ENCODE measurements at places on chromosomes 13 and 19.

- DNase-seq, result no peak
Measured at GRCh38 chr19:44988273-44988672, 13.0 kb upstream of the RELB start.

- DNase-seq, result peak; percentile 60
Measured at GRCh38 chr19:49357186-49357585, 5.0 kb downstream of the TEAD2 start.

DNA sequence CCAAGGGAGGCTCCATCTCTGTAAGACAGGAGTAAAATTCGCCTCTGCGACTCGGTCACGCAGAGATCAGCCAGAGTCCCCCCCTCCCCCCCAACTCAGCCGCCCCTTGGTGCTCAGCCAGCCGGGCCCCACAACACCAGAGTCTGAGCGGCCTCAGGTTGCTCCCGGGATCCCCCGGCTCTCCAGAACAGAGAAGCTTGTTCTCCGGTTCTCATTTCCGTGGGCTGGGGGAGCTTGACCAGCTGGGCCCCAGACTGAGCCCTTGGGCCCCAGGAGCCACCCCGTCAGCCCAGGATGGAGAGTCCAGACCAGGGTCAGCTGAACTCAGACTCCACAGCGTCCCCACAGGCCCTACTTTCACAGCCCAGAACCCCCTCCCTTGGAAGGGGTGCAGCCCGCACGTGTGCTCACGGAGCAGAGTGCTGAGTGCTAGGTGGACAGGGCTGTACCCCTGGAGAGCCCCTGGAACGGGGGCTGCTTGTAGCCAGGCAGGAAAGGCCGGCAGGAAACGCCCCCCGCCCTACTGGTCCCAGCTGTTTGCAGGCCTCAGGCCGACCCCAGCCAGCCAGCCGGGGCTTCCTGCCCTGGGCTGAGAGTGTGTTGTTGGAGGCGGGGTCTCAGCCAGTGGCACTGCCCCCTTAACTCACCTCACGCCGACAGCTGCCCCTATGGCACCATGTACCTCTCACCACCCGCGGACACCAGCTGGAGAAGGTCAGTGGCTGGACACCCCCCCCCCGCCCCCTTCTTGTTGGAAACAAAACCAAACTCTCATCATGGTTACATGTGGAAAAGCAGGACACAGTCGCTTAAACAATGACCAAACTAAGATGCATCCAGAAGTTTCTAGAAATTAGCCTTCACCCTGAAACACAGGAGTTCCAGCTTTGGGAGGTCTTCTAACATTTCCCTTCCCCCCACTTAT lies 44.4 kb downstream of the COMP start:
- DNase-seq, result no peak

- DNase-seq, result no peak
Measured at GRCh38 chr13:34588362-34588761, 353.7 kb upstream of the NBEA start.

DNA sequence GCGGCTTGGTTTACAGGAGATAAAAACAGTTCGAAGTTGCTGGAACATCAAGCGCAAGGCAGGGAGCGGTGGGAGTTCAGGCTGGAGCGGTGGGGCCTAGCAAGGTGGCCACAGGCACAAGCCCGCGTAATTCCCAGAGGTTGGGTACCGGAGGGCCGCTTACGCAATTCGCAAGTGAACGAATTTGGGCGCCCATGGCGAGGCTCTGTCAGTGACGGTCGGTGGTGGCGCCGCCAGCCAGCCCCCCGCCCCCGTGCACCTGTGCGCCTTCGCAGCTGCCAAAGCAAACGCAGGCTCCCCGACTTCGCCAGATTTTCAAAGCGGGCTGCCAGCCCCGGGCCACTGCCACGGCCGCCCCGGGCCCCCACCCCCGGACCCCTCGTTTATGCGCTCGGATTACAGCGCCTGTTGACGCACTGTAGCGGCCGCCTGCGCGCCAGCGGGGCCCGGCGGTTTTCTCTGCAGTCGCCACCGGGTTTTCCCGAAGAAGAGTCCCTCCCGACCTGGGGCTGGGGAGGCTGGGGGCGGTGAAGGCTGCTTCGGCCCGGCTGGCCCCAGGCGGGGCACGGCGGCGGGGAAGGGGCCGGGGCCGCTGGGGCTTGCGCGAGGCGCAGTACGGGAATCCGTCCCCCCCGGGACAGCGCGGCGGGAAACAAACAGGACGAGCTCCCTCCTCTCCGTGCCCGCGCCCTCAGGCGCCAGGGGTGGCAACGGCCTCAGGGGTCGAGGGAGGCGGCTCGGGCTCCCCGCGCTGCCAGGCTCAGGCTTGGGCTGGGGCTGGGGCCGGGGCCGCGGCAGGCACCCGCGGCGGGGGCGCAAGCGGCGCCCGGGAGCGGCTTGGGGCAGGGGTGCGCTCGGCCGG lies 709 bp downstream of the N4BP2L1 start:
- DNase-seq, result peak; percentile 79

- no peak for DNase-seq
Measured at GRCh38 chr19:19606021-19606420, 12.5 kb downstream of the PBX4 start.

- DNase-seq, result no peak
Measured at GRCh38 chr13:113187263-113187669, 21.2 kb downstream of the PCID2 start.

GRCh38 chr13:24086642-24087041 lies 73.9 kb upstream of the SPATA13 start:
- no peak for DNase-seq

DNA sequence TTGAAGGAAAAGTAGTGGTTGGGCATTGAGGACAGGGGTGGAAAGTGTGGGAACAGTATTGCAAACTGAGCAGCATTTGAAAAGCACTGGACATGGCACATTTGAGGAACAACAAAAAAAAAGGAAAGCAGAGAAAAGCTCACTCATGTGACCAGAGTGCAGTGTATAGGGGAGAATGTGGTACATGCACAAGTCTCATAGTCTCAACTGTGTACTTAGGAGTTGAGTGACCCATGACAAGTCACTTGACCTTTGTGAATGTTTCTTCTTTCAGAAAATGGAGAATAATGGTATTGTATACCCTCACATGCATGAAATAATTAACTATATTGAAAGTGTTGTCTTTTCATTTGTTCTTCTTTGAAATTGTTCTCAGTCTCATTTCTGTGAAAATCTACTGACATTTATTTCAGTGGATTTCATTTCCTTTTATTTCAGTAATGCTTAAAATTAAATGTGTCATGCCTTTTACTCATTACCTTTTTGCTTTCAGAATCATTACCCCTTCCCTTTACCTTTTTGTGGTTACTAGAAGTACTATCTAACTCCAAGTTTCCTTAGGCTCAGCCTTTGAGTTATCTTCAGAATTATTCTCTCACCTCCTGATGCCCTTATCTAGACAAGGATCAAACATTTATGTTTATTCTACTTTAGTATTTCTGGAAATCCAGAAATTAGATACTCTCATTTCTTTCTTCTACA lies 79.1 kb upstream of the MLNR start:
- DNase-seq, result no peak

DNA sequence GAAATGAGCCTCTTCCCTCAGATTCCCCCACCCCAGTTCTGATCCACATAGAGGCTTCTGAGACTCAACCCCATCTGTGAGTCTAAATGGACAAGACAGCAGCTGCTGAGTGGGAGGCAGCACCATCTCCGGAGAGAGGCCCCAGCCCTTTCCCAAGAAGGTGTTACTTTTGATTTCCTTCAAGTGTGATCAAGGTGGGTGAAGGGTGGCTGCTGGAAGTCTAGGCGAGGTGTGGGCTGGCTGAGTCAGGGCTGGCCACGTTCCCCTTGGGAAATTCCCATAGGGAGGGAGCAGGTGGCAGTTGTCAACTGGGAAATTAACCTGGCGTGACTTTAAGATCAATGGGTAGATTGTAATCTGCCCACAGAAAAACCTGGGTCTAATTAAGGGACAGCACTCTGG lies 148.0 kb downstream of the FOXO1 start:
- DNase-seq, result no peak

- DNase-seq, result no peak
Measured at GRCh38 chr13:72403396-72404010, 323.9 kb downstream of the MZT1 start.

DNA sequence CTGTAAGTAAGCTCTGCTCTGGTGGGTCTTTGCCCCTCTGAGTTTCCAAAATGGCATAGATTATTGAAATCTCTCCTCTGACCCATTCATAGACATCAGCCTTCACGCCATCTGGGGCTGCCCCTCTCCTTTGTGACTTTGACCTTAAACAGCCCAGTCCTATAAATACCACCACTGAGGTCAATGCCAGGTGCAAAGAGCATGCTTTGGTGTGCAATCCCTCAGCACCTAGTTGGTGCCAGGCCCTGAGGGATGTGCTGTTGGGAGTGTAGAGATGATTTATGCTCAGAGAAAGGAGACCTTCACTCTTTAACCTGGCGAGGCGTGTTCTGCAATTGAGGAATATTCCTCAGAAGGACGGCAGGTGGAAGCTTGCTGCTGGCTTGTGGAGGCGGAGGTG lies 121.7 kb upstream of the TSHZ3 start:
- DNase-seq, result no peak

DNA sequence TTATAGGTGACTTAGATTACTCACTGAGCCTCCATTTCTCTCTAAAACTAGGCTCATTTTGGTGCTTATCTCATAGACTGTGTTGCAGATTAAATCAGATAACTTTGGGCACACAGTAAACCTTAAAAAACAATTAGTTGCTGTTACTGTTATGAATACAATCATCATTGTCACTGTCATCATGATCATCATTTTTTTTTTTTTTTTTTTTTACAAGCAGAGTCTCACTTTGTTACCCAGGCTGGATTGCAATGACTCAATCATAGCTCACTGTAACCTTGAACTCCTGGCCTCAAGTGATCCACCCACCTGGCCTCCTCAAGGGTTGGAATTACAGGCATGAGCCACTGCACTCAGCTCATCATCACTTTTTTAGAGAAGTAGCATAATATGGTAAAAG lies 60.0 kb downstream of the VWA8 start:
- no peak for DNase-seq

- no peak for DNase-seq
Measured at GRCh38 chr13:80802946-80803345, 462.0 kb upstream of the SPRY2 start.

GRCh38 chr13:49649244-49649962 lies 21.1 kb downstream of the ARL11 start:
- DNase-seq, result no peak

DNA sequence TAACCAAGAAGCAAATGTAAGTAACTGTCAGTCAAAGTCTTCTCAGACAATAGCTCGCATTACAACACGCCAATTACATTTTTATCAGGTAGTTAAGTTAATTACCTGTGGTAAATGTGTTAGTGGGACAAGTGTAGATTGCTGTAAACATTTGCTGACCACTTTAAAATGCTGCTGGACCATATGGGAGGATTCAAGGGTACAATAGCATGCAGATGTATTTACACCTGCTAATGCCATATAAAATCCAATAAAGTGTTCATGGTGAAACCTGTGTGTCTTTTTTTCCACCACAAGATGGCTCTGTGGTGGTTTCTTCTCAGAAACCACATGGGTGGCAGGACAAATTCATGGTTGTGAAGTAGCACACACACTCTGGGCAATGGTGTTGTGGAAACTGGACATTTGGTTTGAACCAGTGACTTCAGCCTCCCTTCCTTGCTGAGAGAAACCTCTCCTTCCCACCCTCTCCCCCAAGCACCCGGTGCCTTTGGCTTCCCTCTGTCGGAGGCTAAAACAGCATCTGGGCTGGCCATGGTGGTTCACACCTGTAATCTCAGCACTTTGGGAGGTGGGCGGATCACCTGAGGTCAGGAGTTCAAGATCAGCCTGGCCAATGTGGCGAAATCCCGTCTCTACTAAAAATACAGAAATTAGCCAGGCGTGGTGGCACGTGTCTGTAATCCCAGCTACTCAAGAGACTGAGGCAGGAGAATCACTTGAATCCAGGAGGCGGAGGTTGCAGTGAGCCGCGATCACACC lies 18.1 kb upstream of the GTF3A start:
- DNase-seq, result peak; percentile 73

GRCh38 chr19:46571495-46571894 lies 29.6 kb upstream of the CALM3 start:
- peak; percentile 56 for DNase-seq

DNA sequence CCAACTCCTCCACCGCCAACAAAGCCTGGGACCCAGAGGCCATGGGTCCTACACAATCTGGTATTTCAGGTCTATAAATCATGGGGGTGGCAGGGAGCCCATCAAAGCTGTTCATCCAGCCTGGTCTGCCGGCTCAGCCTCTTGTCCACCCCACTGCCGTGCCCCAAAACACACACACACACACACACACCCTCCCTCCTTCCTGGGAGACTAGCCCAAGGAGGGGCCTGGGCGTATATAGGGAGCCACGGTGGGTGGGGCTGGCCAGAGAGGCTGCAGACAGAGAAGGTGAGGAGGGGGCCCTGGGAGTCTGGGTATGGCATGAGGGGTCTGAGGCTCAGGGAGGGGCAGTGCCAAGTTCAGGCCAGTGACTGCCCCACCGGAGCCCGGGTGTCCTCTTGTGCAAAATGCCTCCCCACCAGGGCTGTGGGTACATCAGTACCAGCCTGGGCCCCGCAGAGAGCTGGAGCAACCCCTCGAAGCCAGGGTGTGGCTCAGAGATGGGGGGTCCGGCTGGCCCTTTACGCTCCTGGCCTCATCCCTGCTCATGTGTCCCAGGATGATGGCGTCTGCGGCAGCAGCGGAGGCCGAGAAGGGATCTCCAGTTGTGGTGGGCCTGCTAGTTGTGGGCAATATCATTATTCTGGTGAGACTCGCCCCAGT lies at the start of gene UPK1A:
Gene UPK1A, plus strand, starts transcription at position 267 of the 663 bp plus-strand sequence. Its CDS starts 296 bp downstream, at position 563.
- DNase-seq, result no peak

- no peak for DNase-seq
Measured at GRCh38 chr19:45528149-45528743, 21.0 kb downstream of the VASP start.

DNA sequence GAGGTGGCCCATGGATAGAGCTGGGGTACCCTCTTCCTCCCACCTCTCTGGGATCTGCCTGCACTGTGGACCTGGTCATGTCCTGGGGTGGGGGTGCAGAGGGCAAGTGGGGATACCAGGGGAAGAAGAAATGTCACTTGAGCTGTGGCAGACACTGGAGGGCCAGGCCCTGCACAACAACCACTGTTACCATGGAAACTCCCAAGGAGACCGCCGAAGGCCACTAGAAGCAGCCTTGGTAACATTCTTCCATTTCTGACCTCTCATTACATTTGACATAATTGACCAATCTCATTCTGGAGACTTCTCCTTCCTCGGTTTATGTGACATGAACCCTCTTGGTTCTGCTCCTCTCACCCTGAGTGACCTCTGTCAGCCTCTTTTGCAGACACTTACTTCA lies 179.9 kb upstream of the SERP2 start:
- no peak for DNase-seq

DNA sequence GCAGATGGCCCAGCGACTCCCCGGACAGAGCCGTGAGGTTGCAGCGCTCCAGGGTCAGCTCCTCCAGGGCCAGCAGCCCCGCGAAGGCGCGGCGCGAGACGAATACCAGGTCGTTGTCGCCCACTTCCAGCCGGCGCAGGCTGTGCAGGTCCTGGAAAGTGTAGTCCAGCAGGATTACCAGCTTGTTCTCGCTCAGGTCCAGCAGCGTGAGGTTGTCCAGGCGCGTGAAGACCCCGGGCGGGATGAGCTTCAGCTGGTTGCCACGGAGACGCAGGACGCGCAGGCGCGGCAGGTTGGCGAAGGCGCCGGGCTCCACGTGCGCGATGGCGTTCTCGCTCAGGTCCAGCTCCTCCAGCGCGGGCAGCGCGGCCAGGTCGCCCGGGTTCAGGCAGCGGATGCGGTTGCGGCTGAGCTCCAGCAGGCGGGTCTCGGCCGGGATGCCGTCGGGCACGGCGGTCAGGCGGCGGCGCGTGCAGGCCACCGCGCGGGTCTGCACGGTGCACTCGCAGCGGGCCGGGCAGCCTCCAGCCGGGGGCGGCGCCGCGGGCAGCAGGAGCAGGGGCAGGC lies 9.3 kb upstream of the PEAK3 start:
- DNase-seq, result no peak
